ENCODE measurements at places on chromosomes 5 and 9.

GRCh38 chr5:83750749-83751148 is 30.1 kb upstream of the HAPLN1 start:
- no peak for DNase-seq
- peaks cover 31% of the 10 kb centered on the region for H3K36me3 ChIP-seq

- peak overlapping the region; percentile 85 for H3K27ac ChIP-seq
- H3K36me3 ChIP-seq: no peaks in the 10 kb centered on the region
- peaks cover 49% of the 10 kb centered on the region for H3K4me1 ChIP-seq
- no peaks in the 10 kb centered on the region for H3K27me3 ChIP-seq
Observed at GRCh38 chr5:124888622-124889485, 142.4 kb upstream of the ZNF608 start.

DNA sequence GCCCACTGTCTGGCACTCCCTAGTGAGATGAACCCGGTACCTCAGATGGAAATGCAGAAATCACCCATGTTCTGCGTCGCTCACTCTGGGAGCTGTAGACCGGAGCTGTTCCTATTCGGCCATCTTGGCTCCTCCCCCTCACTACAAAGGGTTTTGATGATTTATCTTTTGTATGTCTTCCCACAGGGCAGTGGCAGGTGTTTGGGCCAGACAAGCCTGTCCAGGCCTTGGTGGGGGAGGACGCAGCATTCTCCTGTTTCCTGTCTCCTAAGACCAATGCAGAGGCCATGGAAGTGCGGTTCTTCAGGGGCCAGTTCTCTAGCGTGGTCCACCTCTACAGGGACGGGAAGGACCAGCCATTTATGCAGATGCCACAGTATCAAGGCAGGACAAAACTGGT is 9.4 kb downstream of the BTNL8 start:
- H3K36me3 ChIP-seq: peaks cover 5% of the 10 kb centered on the region
- H3K4me1 ChIP-seq: peaks cover 15% of the 10 kb centered on the region

- H3K27me3 ChIP-seq: no peaks in the 10 kb centered on the region
- H3K4me1 ChIP-seq: peaks cover 5% of the 10 kb centered on the region
- H3K36me3 ChIP-seq: peaks cover 6% of the 10 kb centered on the region
- no peak overlapping the region for H3K4me3 ChIP-seq
- H3K27ac ChIP-seq: no peak overlapping the region
Observed at GRCh38 chr9:26260238-26260637, 582.0 kb upstream of the TUSC1 start.

GRCh38 chr9:13648676-13649075 is 369.2 kb upstream of the MPDZ start:
- peaks cover 2% of the 10 kb centered on the region for H3K27me3 ChIP-seq
- H3K4me3 ChIP-seq: no peak overlapping the region
- DNase-seq: no peak
- H3K36me3 ChIP-seq: peaks cover 21% of the 10 kb centered on the region
- no peaks in the 10 kb centered on the region for H3K4me1 ChIP-seq

DNA sequence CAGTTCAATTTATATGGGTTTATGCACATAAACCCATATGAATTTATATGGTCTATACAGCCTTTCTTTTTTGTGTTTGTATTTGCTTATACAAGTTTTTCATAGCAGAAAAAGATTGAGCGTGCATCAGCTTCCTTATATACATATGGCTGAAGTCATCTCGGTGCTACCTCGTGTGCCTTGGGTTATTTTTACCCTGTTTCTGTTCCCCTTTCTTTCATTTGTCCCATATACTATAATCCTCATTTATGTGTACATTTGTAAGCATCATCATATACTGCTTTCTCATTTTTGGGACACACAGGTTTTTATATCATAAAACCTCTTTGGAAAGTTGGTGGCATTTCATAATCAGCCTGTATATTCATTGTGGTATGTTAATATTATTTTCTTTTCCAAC is 107.8 kb upstream of the ADAMTSL1 start:
- peaks cover 10% of the 10 kb centered on the region for H3K27me3 ChIP-seq
- DNase-seq: no peak
- peaks cover 13% of the 10 kb centered on the region for H3K4me1 ChIP-seq
- no peak overlapping the region for H3K4me3 ChIP-seq
- H3K36me3 ChIP-seq: no peaks in the 10 kb centered on the region
- H3K27ac ChIP-seq: no peak overlapping the region

GRCh38 chr9:76716085-76716672 is 48.1 kb upstream of the PCA3 start:
- no peak overlapping the region for H3K4me3 ChIP-seq
- H3K36me3 ChIP-seq: no peaks in the 10 kb centered on the region
- no peaks in the 10 kb centered on the region for H3K27me3 ChIP-seq
- H3K4me1 ChIP-seq: peaks cover 61% of the 10 kb centered on the region

DNA sequence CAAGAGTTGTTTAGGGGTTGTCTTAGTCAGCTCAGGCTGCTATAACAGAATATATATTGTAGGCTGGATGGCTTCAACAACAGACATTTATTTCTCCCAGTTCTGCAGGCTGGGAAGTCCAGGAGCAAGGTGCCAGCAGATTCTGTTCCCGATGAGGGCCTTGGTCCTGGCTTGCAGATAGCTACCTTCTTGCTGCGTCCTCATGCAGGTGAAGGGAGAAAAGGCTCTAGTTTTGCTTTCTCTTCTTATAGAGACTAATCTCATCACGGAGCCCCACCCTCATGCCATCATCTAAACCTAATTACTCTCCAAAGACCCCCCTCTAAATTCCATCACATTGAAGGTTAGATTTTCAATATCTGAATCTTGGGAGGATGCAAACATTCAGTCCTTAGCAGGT is 246.0 kb upstream of the ANKRD55 start:
- peaks cover 55% of the 10 kb centered on the region for H3K4me1 ChIP-seq
- H3K27ac ChIP-seq: no peak overlapping the region
- no peaks in the 10 kb centered on the region for H3K36me3 ChIP-seq
- H3K4me3 ChIP-seq: no peak overlapping the region

DNA sequence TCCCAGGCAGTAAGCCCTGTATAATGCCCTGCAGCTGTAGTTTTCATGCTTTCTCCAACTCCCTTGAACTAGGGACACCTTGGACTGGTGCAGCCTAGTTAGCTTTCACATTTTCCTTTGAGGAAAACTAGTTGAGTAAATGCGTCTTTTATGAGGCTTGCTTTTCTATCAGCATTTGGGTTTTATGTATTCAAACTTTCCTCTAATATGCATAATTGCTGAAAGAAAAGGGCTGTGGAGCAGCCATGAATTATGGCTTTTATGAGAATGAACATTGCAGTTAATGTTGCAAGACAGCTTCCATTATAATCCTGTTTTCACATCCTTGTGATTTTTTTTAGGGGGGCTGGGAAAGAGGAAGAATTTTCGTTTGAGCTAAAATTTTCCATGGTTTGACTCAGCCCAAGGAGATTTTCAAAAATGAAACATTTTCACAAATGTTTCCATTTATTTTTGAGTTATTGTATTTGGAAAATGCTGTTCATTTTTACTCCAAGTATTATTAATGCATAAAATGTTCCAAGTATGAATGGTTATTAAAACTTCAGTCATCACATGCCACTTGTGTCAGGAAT is 57.9 kb upstream of the PPP3R2 start:
- H3K27ac ChIP-seq: no peak overlapping the region
- no peaks in the 10 kb centered on the region for H3K27me3 ChIP-seq
- H3K36me3 ChIP-seq: no peaks in the 10 kb centered on the region
- H3K4me3 ChIP-seq: no peak overlapping the region
- DNase-seq: no peak
- H3K4me1 ChIP-seq: no peaks in the 10 kb centered on the region

GRCh38 chr9:88724331-88724730 is 189.4 kb downstream of the NXNL2 start:
- H3K4me1 ChIP-seq: peaks cover 14% of the 10 kb centered on the region
- no peak overlapping the region for H3K4me3 ChIP-seq
- H3K27me3 ChIP-seq: no peaks in the 10 kb centered on the region
- no peaks in the 10 kb centered on the region for H3K36me3 ChIP-seq
- no peak for DNase-seq
- no peak overlapping the region for H3K27ac ChIP-seq

GRCh38 chr9:133158695-133159094 is 5.0 kb downstream of the GBGT1 start:
- no peak overlapping the region for H3K4me3 ChIP-seq
- DNase-seq: no peak
- H3K4me1 ChIP-seq: peaks cover 17% of the 10 kb centered on the region
- H3K36me3 ChIP-seq: peaks cover 11% of the 10 kb centered on the region
- H3K27me3 ChIP-seq: peaks cover 14% of the 10 kb centered on the region
- no peak overlapping the region for H3K27ac ChIP-seq

- H3K27me3 ChIP-seq: peaks cover 5% of the 10 kb centered on the region
- peak overlapping the region; percentile 71 for H3K27ac ChIP-seq
- DNase-seq: no peak
- H3K4me3 ChIP-seq: no peak overlapping the region
- peaks cover 4% of the 10 kb centered on the region for H3K36me3 ChIP-seq
- H3K4me1 ChIP-seq: peaks cover 74% of the 10 kb centered on the region
Observed at GRCh38 chr9:123416176-123416575, 60.2 kb downstream of the CRB2 start.
